ENCODE measurements at places on chromosomes 5 and 9. TPM values are rescaled to one million over a fixed set of nuclear protein-coding genes. Genes with fewer than 3 reads are reported as not detected.

- DNase-seq: no peak
These were observed 717 bp upstream of the NCS1 start for GRCh38 chr9:130171226-130172148.

GRCh38 chr9:20863945-20864344, 167.5 kb downstream of the HACD4 start:
- no peak for DNase-seq

DNA sequence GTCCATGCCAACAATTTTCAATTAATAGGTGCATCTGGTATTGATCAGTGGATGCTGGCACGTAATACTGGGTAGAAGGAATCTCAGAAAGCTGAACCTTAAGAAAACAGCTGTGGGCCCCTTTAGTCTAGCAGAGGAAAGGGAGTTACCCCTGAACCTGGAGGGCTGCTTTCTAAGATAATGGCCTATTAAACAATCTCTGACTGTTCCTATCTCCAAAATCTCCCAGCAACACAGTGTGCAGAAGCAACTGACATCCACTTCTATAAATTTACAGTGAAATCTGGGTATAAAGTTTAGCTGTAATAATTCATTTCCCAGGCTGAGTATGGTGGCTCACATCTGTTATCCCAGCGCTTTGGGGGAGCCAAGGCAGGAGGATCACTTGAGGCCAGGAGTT, 198.8 kb downstream of the MAPKAP1 start:
- no peak for DNase-seq

DNA sequence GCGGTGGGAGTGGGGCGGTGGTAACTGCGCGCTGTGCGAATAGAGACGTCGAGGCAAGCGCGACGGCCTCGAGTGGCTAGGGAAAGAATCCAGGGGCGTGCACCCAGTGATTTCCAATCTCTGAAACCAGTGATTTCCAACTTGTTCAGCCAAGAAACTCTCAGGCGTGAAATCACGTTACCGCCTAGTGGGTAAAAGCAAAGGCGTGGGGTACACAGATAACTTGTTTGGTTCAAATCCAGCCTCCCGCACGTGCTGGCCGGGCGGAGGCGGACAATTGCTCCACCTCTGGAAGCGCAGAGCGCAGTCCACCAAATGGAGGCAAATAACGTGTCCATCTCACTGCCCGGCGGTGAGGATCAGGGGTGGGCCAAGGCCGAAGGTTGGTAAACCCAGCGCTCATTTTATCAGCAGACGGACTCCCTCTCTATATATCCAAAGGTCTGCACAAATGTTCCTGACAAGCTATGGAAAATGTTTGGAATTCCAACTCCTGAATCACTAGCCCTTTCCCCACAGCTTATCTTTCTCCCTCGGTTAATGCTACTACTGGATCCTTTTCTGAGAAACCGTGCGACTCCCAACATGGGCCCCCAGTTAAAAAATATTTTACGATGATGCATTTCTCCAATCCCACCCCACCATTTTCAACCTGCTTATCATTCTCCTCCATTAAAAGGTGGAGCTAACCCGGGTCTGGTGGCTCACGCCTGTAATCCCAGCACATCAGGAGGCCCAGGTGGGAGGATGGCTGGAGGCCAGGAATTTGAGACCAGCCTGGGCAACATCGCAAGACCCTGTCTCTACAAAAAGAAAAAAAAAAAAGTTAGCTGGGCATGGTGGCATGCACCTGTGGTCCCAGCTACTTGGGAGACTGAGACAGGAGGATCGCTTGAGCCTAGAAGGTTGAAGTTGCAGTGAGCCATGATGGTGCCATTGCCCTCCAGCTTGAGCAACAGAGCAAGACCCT, 950 bp upstream of the FNBP1 start:
- peak; percentile 54 for DNase-seq

DNA sequence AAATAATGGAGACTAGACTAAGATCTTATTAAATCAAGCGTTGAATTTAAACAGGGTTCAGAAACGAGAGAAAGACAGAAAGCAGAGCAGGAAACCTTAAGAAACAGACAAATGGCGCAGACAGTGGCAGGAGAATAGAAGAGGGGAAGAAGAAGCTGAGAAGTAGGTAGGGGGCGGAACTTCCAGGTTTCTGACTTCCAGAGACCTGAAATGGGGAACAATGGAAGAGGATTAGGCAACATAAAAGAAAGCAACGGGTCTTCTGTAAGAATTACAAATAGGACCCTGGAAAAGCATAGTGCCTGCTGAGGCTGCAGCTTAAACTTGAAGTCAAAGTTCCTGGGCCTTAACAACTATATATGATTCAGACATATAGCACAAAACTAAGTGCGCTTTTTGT, 101.7 kb downstream of the BNC2 start:
- DNase-seq: no peak

DNA sequence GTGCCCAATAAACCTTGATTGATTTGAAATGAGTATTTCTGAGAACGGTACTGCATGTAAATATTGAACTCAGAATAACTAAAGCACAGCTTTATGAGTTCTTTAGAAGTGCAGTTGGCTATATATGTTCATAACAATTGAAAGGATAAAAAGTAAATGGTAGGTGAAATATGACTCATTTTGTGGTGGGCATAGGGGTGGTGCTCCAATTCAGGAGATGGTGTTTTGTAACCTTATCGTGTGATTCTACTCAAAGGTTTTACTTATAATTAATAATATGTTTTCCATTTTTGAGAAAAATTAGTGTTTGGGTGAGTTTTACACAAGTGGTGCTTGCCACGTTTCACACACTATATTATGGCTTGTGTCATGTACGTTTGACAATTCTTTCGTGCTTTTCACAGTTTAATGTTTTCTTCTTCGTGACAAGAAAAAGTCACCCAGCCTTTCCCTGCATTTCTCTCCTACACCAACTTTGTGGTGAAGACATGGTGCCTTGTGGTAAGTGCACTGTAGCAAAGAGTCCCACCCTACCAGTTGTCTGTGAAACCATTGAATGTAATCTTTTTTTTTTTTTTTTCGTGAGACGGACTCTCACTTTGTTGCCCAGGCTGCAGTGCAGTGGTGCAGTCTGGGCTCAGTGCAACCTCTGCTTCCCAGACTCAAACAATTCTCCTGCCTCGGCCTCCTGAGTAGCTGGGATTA, 492.5 kb upstream of the SGCD start:
- no peak for DNase-seq

SPATA31A3 gene
- total RNA-seq: not detected

MEIKIN gene
- not detected for total RNA-seq
